ENCODE measurements at places on chromosomes 16 and 17.

GRCh38 chr17:27573971-27574525, 56.9 kb upstream of the LGALS9 start:
- DNase-seq = no peak

GRCh38 chr16:87347932-87348615, 30.9 kb upstream of the C16orf95 start:
- DNase-seq = no peak

DNA sequence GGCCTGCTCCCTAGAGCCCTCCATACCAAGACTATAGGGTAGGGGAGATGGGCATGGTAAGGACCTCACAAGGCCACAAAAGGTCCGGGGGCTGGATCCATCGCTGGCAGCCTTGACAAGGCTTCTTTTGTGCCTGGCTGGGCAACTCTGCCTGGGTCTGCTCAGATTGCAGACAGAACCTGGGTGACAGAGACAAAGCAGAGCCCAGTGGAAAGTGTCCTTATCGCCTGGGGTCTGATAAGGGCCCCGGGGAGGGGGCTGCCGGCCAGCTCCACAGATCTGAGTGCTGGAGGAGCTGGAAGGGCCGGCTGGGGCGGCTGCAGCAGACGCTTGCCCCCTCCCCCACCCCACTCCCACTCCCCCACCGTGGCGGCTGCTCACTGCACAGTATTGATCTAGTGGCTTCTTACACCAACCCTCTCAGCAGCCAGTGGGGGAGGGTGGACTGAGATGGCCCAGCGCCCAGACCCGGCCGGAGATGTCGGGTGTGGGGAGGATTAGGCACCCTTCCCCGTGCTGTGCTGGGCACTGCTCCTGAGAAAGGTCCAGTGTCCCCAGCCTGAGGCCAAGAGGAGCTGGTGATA, 7.2 kb downstream of the MMP15 start:
- no peak for DNase-seq

DNA sequence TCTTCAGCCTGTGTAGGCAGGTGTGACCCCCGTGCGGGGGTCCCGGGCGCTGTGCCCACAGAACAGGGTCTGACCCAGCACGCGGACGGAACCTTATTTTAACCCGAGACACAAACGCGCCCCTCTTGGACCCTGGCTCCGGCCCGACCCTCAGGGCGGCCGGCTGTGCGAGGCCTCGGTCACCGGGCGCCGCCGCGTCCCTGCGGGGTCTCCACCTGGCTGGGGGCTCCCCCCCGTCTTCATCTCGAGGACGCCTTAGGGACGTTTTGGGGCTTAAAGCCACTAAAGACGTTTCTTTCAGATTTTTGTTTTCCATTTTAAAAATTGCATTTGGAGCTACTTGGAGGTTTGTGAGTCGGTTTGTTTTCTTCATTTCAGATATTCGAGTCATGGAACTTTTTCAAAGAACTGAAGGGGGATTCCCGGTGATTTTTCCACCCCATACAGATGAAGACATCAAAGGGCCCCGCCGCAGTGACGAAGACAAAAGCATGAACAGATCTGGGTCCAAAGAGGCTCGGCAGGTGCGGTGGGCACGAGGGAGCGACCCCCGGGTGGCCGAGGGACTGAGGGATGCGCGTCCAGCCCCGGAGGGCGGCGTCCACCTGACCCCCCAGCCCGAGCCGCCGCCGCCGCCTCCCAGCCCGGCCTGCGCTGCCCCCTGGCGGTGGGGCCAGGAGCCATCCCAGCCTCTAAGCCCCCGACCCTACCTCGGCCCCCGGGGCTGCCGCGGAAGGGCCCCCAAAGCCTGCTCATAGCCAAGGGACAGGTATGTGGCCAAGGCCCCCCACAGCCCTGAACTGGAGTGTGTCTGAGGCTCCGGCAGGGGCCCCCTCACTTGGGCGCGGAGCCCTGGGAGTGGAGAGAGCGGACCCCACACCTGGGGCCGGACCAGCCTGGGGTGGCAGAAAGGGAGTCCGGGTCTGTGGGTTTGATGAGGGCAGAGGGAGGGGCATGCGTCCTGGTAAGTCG, 3.8 kb upstream of the CD7 start:
- no peak for DNase-seq

DNA sequence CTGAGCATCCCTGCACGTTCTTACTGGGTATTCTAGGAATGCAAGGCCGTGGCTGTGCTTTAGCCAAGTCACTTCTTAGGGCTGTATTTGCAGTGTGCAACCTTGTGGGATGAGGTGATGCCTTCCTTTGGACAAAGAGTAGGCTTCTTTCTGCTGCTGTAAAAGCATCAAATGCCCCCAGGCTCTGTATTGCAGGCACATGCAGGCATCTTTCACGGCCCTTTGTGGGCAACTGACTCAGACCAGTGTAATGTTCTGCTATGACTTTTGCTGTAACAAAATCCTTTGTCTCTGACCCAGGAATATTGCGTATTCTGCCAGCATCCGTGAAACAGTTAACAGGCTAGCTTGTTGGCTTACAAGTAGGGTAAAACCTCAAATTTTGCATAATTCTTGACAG, 30.9 kb upstream of the GCSH start:
- no peak for DNase-seq

DNA sequence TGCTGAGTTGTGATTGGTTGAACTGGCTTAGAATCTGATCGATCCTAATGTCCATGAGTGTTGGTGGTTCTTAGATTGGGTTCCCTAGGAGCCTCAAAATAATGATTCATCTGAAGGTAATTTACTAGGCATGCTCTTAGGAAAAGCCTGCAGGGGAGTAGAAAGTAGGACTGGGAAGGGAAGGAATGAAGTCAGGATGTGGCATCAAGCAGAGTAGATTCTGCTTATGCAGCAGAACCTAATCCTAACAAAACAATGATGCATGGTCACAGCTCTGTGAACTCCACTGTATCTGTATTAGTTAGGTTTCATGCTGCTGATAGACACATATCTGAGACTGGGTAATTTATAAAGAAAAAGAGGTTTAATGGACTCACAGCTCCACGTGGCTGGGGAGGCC, 132.5 kb downstream of the HS3ST2 start:
- no peak for DNase-seq

GRCh38 chr16:88345721-88346560, 36.8 kb upstream of the ZNF469 start:
- peak; percentile 79 for DNase-seq

DNA sequence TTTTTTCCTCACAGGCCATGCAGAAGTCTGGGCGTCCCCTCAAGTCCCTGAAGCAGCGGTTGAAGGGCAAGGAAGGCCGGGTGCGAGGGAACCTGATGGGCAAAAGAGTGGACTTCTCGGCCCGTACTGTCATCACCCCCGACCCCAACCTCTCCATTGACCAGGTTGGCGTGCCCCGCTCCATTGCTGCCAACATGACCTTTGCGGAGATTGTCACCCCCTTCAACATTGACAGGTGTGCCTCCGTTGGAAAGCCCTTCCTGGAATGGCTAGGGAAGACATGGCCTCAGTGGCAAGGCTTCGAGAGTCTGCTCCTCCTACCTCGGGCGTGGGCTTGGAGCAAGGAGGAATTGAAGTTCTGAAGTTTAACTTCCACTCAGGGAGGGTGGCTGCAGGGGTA, 13.5 kb downstream of the POLR2A start:
- DNase-seq = no peak

- DNase-seq = no peak
Observed at GRCh38 chr17:7042501-7043181, 1.3 kb downstream of the SLC16A11 start.

GRCh38 chr17:74604200-74604599, 12.1 kb upstream of the CD300LD start:
- DNase-seq = no peak

GRCh38 chr17:46060461-46060860, 61.4 kb downstream of the STH start:
- DNase-seq = no peak

- no peak for DNase-seq
Observed at GRCh38 chr16:80708823-80709222, 95.6 kb downstream of the CDYL2 start.
